Bronchial smooth muscle cell (primary cell): ENCODE measurements at places on chromosomes 16 and 17. TPM values are rescaled to one million over a fixed set of nuclear protein-coding genes. Genes with fewer than 3 reads are reported as not detected.

Gene PDE6G
- total RNA-seq, result not detected in 2 replicates

Gene TRPV3
- total RNA-seq, result 1.6 and 2.8 TPM in 2 replicates

Gene CSH2
- not detected in 2 replicates for total RNA-seq

Gene UBTF
- 46.3 and 63.4 TPM in 2 replicates for total RNA-seq

Gene SALL1
- 0.16 and 0.34 TPM in 2 replicates for total RNA-seq

Gene DOC2B
- total RNA-seq, result under 0.01 TPM in 1 of 2 replicates, not detected in the other

Gene SLC35G6
- not detected in 2 replicates for total RNA-seq

Gene CACNG5
- total RNA-seq, result not detected in 2 replicates

Gene NOTUM
- under 0.01 TPM in 1 of 2 replicates, not detected in the other for total RNA-seq

Gene KRT15
- 0.63 and 1.2 TPM in 2 replicates for total RNA-seq

Gene SLC47A1
- 0.16 TPM in 1 of 2 replicates, not detected in the other for total RNA-seq

Gene LGALS9B
- not detected in 2 replicates for total RNA-seq

Gene CCL22
- total RNA-seq, result not detected in 2 replicates

Gene SMTNL2
- 0.47 and 10.1 TPM in 2 replicates for total RNA-seq

Gene CDRT15L2
- not detected in 2 replicates for total RNA-seq

Gene LHX1
- total RNA-seq, result not detected in 2 replicates

Gene EVPLL
- total RNA-seq, result not detected in 2 replicates

Gene PHB1
- 143 and 167 TPM in 2 replicates for total RNA-seq

Gene CX3CL1
- under 0.01 TPM in 1 of 2 replicates, not detected in the other for total RNA-seq

Gene PRPSAP2
- total RNA-seq, result 35.9 and 57.3 TPM in 2 replicates

Gene SP6
- under 0.01 TPM in 2 replicates for total RNA-seq

Gene CDH1
- 0.16 and 0.52 TPM in 2 replicates for total RNA-seq
